ENCODE measurements at places on chromosomes 16 and 17. TPM values are rescaled to one million over a fixed set of nuclear protein-coding genes. Genes with fewer than 3 reads are reported as not detected.

DNA sequence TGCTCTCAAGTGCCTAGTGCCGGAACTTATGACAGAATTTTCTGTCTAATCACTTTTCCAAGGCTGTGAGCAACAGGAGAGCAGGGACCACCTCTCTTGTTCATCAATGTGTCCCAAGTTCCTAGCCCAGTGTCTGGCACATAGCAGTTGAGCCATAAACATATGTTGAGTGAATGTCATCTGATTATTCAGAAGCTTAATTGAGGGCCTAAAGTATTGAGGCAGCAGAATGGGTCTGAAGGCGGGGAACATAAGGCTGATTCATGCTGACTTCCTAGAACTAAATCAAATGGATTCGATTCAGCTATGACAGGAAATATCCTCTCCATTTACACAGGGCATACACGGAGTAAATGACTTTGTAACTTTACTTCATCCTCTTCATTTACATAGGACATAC, 438.0 kb upstream of the ZFHX3 start:
- peaks cover 39% of the 10 kb centered on the region for H3K4me1 ChIP-seq
- no peak for DNase-seq
- H3K27me3 ChIP-seq = peaks cover 19% of the 10 kb centered on the region
- H3K36me3 ChIP-seq = no peaks in the 10 kb centered on the region
- H3K4me3 ChIP-seq = no peak overlapping the region

The RNF167 gene
- total RNA-seq = 143 TPM

The RHBDL1 gene
- total RNA-seq = 6.7 TPM

The ZNF469 gene
- total RNA-seq = 2.4 TPM

The CCR7 gene
- 0.92 TPM for total RNA-seq

The ZG16B gene
- total RNA-seq = not detected

DNA sequence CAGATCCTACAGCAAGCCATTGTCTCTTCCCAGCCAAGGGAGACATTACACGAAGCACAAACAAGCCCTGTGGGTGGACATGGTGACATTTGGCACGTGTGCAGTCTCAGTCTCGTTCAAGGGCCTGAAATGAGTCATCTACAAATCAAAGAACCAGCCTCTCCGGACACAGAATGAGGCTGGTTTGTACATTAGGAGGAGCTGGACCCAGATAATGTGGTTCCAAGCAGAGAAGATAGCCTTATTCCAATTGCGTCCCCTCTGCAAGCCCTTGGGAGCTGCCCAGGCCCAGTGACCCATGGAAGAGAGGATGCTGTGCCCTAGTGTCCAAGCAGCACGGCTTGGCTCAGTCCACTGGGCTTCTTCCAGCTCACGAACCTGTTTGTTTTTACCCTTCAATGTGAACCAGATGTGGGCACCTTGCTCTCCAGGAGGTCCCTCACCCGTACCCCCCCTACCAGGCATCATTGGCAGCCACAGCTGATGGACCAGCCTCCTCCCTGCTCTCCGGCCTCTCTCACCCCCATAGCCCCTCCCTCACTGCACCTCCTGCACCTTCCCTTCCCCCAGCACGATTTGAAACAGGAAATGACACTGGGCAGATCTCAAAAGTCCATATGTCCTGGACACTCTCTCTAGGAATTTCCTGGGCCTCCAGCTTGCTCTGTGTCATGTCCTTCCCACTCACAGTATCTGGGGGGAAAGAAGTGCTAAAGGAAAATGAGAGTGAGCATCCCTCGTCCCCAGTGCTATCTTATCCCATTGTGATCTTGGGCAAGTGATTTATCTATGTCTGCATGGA, 26.2 kb downstream of the KPNA2 start:
- no peaks in the 10 kb centered on the region for H3K36me3 ChIP-seq
- DNase-seq = no peak
- H3K4me1 ChIP-seq = no peaks in the 10 kb centered on the region

- H3K4me1 ChIP-seq = no peaks in the 10 kb centered on the region
- peaks cover 10% of the 10 kb centered on the region for H3K27me3 ChIP-seq
- no peak for DNase-seq
- peaks cover 44% of the 10 kb centered on the region for H3K36me3 ChIP-seq
- no peak overlapping the region for H3K27ac ChIP-seq
- H3K4me3 ChIP-seq = no peak overlapping the region
These were observed 1343.6 kb downstream of the TP53TG3F start for GRCh38 chr16:34802848-34803599.
